ENCODE measurements at places on chromosomes 5 and 9. TPM values are rescaled to one million over a fixed set of nuclear protein-coding genes. Genes with fewer than 3 reads are reported as not detected.

ABCA1 gene
- total RNA-seq, result 2.6 TPM

CEP120 gene
- total RNA-seq, result 20.1 TPM

SAXO1 gene
- not detected for total RNA-seq

RNF130 gene
- 73.1 TPM for total RNA-seq

LRRC19 gene
- not detected for total RNA-seq

TMEM174 gene
- not detected for total RNA-seq

ABLIM3 gene
- 12.9 TPM for total RNA-seq

MAMDC2 gene
- total RNA-seq, result 1.5 TPM
